ENCODE measurements at places on chromosomes 16 and 17.

GRCh38 chr17:74287031-74287602 lies 13.1 kb downstream of the DNAI2 start:
- no peak for DNase-seq

- DNase-seq: peak; percentile 38
These were observed 1231.8 kb downstream of the CDH11 start for GRCh38 chr16:63890081-63890480.

DNA sequence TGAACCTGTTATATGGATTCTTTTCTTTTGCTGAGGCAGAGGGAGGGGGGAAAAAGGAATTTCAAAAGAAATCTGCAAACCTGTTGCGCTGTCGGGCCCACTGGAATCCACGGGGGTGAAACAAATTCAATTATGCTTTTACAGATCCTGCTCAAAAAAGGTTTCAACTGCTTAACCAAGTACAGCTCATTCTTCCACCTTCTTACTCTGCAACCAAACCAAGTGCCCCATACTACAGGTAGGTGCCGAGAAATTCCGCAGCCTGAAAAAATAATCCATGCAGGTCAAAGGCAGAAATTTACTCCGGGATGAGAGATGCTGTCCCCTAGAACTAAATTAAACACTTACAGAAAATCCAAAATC lies 416 bp downstream of the RNF43 start:
- no peak for DNase-seq

GRCh38 chr16:78297066-78297666 lies 197.7 kb downstream of the WWOX start:
- peak; percentile 34 for DNase-seq

- DNase-seq: no peak
These were observed 19.0 kb upstream of the CPHXL start for GRCh38 chr16:75745242-75745641.

- DNase-seq: no peak
These were observed 21.1 kb downstream of the FOXN1 start for GRCh38 chr17:28527181-28527681.

DNA sequence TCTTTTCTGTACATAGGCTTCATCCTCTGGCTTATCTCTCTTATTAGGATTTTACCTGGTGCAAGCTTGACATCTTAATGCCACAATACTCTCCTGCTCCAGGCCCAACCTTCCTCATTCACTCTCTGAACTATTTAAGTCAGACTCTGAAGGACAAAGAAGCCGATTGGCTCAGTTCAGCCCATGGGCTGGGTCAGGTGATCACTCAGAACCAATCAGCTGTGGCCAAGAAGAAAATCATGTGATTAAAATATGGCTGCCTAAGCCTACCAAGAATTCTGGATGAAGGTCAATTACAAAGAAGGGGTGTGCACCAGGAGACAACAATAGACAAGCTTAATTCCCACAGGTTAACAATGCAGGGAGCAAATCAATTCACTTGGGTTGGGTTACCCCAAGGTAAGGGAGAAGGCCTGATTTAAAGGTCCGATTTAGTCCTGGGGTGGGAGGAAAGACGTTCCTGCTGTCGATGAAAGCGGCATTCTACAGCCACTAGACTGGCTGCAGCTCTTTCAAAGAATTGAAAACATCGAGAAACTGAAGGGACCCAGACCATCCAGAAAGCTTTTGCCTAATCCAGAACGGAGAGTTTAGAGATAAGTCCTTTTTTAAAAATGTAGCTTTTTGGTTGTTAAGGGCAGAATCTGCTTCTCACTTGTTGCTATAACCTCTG lies 42.9 kb upstream of the NFAT5 start:
- no peak for DNase-seq

- no peak for DNase-seq
These were observed 114.5 kb upstream of the RPL38 start for GRCh38 chr17:74088934-74089329.

DNA sequence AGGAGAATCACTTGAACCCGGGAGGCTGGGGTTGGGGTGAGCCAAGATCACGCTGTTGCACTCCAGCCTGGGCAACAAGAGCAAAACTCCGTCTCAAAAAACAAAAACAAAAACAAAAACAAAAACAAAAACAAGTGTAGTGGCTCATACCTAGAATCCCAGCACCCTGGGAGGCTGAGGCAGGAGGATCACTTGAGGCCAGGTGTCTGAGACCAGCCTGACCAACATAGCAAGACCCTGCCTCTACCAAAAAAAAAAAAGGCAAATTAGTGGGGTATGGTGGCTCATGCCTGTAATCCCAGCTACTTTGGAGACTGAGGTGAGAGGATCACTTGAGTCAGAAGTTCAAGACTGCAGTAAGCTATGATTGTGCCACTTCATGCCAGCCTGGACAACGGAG lies 26.4 kb upstream of the HAPSTR1 start:
- DNase-seq: no peak

- no peak for DNase-seq
These were observed 226.8 kb downstream of the CPPED1 start for GRCh38 chr16:12576878-12577277.

GRCh38 chr16:87435372-87436224 lies 43.5 kb downstream of the MAP1LC3B start:
- DNase-seq: no peak

DNA sequence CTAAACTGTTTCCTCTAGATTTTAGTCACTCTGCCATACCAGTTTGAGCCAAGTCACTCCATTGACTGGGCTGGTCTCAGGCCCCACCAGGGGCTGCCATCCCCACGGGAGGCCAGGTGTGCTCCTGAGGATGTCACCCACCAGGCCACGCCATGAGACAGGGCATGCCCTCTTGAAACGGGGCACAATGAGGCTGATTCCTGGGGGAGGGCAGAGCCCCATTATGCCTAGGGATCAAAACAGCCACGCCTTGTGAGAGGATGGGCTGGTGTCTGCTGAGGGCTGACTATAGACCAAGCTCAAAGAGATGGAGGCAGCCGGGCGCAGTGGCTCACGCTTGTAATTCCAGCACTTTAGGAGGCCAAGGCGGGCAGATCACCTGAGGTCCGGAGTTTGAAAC lies 21.5 kb downstream of the GINS2 start:
- DNase-seq: no peak

DNA sequence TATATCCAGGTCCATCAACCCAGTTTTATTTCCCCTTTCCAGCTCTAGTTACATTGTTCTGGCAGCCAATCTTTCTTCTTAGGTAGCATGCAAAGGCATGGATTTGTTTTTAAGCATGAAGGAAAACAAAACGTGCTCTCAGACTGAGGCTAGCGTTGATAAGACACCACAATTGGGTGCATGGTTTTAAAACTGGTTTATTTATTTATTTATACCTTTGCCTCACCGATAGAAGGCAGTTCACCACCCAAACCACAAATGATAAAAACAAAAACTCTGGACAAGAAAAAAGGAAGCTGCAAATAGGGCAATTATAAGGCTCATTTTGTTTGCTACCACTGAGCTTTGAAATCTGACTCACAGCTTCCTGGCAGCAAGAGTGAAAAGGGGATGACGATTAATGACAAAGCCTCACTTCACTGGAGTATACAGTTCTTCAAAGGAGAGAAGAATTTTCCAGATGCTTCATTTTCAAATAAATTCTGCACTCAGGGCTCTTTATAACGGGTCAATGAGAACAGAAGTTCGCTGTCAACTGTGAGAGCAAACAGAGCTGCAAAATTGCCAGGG lies 278.4 kb upstream of the IRX5 start:
- no peak for DNase-seq

GRCh38 chr17:40303009-40303657 lies 5.8 kb upstream of the RARA start:
- peak; percentile 50 for DNase-seq

All from kidney glomerular epithelial cell (primary cell).